ENCODE measurements at places on chromosomes 2 and 18.

DNA sequence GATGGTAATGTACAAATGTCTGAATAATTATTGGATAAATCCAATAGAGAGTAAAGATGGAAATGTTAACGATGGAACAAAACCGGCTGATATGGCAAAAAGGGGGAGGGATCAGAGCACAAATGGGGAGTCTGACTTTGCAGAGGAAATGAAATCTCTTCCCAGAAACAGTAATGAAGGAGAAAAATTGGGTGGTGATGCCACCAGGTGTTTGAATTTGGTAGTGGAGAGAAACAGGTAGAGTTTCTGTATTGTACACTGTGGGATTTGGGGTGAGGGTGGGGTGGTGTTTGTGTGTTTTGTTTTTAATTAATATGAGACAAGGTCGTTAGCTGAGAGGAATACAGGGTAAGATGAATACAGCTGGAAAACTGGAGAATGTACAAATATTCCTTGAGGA is 20.4 kb upstream of the XDH start:
- no peak for DNase-seq

DNA sequence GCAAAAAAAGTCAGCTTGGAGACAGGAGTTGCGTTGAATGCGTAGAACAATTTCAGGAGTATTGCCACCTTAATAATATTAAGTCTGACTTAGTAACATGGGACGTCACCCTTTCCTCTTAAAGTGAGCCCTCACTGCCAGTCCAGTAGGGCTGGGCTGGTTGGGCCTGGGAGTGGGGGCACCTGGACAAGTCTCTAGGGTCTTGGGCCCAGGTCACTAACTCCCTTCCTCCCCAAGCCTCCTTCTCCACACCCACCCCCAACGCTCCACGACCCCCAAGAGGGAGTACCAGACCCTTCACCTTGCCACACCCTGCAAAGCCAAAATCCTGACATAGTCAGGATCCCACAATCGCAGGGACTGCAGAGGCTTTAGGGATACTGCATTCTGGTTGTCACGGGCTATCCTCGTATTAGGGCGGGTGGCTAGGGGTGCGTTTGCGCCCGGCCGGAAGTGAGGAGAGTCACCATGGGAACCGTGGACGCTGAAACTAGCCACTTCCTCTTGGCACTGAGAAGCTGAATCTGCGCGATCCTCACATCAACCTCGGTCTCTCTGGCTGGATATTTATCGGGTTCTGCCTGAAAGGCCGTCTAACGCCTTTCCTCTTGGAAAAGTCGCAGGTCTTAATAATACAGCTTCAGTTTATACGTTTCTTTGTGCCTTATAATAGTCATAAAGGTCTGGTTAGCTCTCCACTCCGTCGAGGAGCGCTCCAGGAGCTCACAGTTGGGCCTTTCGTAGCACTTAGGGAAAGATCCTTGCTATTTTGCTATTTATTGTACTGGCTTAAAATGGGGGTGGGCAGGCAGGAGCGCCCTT is 10.3 kb upstream of the CXXC1 start:
- peak; percentile 54 for DNase-seq

DNA sequence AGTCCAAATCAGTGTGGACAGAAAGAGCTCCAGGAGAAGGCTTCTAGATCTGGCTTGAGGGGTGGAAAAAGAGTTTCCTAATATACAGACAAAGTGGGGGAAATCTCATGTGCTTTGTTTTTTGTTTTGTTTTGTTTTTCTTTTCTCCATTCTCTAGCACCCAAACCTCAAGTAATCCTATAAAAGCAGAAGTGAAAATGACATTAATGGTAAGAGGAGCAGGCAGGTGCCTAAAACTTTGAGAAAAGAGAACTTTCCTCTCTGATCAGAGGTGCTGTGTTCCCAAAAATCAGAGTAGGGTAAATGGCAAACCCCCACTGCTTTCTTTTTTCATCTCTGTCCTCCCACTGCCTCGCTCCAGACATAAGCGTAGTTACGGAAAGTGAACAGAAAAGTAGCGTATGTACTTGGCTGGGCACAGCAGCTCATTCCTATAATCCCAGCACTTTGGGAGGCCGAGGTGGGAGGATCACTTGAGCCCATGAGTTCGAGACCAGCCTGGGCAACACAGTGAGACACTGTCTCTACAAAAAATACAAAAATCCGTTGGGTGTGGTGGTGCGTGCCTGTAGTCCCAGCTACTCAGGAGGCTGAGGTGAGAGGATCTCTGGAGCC is 77.8 kb downstream of the FAM161A start:
- no peak for DNase-seq

- DNase-seq, result no peak
Measured at GRCh38 chr2:107669335-107669734, 157.4 kb upstream of the RGPD4 start.

DNA sequence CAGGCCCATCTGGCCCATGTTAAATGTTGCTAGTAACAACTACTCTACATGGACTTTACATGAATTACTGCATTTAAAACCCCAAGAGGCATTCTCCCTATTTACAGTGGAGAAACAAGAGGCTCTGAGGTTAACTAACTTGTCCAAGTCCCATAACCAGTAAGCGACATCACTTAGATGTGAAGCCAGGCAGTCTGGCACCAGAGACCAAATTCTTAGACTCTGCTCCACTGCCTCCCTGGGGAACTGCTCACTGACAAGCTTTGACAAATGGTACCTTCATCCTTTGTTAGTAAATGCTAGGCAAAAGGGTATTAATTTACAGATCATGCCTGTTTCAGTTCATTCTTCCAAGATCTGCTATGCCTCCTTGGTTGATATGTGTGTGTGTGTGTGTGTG is 124.8 kb downstream of the AFF3 start:
- no peak for DNase-seq
